ENCODE measurements at places on chromosomes 6 and 20.

GRCh38 chr6:112288475-112288874, 34.1 kb upstream of the LAMA4 start:
- no peak for DNase-seq

DNA sequence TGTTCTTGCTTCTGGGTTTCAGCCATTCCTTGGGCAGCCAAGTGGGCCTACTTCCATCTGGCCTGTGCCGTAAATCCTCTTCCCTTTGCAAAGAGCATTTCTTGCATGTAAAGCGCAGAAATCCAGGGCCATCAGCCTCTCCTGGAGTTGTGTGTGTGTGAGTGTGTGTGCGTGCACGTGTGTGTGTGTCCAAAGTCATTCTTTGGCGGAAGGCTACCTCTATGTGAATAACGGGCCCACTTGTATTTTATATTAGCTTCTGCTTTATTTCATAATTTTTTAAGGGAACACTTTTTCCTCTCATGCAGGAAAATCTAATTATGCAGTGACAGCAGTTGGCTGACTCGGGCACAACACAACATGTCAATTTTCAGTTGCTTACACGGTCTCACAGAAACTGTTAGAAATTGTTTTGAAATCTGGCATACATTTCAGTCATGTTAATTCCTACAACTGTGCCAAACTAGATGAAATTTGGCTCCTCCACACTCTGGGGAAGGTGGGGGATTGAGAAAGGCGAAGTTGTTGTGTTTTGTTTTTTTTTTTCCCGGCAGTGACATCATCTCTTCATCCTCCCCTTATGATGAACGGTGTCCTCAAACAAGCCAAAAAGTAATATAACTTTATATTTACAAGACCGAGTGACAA, 223.7 kb upstream of the TSHZ2 start:
- no peak for DNase-seq

DNA sequence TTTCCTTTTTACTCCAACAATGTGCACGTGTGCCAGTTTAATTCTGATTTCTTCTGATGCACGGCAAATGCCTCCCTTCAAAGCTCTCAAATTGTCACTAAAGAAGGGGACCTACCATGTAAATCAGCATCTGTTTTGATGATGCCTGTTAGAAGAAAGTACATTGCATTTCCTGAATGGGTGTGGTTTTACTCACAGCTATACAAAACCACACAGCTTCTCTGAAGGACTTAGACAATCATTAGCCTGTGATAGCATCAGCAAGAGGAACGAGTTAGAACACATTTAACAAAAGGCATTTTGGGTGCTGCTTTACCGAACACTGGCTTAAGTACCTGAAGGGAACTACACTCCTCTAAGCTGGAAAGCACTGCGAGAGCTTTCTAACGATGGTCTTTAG, 109.4 kb downstream of the ATXN1 start:
- DNase-seq, result no peak

DNA sequence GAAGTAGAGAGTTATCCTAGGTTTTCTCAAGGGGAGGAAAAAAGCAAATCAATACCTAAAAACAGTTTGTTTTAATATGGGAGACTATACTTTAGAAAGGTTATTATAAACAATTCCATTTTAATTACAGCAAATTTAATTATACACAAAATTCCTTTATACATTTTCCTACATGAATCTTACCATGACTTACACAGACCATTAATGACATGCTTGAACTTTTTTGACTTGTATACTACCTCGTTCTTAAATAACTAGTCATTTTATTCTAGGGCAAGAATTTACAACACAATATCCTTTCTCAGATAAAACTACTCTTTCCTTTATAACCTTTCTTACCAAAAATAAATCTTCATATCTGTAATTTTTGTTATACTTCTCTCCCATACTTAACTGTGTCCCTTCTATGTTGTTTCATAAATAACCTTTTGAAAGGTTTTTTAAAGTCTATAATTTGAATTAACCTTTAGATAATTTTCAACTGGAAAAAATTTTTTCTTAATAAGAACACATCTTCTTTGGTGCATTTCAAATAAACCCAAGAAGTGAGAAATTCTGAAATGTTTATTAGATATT, 729.4 kb downstream of the TENT5A start:
- no peak for DNase-seq

- DNase-seq, result no peak
These were observed 156.1 kb downstream of the TRIM27 start for GRCh38 chr6:28767691-28768090.

- no peak for DNase-seq
These were observed 62.4 kb downstream of the DTD1 start for GRCh38 chr20:18650224-18650623.

DNA sequence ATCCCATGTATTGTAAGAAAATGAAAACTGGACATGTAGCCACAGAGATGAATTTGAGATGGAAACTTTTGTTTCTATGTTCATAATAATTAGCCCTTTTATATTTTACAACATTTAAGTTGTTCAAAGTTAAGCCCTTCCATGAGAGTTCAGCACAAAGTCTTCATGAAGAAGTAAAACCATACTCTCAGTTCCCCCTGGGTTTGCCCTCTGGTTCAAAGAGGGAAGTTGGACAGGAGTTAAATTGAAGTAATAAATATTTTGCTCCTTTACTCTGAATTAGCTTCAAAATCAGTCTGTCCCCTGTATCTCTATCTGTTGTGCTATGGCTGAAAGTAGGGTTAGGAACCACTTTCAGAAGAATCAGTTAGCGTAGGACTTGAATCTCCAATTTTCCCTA, 31.1 kb downstream of the PHACTR2 start:
- no peak for DNase-seq

DNA sequence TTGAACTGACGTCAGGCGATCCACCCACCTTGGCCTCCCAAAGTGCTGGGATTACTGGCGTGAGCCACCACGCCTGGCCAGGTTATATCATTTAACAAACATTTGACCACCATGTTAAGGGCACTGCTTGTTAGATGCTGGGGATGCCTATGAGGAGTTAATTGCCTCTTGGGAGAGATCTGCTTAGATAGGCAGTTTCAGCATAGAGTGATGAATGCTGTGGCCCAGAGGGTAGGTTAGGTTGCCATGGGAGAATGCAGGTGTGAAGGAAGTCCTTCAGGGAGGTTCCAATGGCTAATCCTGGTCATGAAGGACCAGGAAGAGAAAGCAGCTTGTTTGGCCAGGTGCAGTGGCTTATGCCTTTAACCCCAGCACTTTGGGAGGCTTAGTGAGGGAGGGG, 17.0 kb downstream of the PHF20 start:
- no peak for DNase-seq

DNA sequence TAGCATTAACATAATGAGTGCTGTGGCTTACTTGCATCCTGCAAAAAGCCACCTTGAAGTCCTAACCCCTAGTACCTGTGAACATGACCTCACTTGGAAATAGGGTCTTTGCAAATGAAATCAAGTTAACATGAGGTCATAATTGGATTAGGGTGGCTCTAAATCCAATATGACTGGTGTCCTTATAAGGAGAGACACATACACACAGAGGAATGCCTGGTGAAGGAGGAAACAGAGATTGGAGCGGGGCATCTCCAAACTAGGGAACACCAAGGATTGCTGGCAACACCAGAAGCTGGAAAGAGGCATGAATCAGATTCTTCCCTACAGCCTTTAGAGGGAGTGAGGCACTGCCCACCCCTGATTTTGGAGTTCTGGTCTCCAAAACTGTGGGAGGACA, 17.6 kb upstream of the RPS6KA2 start:
- no peak for DNase-seq

DNA sequence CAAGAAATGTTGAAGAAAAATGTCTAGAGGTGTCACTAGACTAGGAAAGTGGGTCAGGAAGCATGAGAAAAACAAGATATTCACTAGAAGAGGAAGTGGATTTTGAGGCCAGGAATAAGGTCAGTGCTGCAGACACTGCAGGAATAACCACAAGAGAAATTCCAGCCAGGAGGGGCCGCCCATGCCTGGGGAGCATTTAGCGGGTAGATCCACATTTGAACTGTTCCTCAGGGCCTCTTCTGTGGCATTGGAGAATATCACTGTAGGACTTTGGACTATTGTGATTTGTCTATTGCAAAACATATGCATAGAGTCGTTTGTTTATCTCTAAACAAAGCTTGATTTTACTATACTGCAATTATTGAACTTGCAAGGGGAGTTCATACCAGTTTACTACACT, 49.6 kb upstream of the CCDC28A start:
- no peak for DNase-seq

- DNase-seq, result no peak
These were observed 18.0 kb downstream of the SCAF8 start for GRCh38 chr6:154751011-154751800.

- no peak for DNase-seq
These were observed 274.1 kb upstream of the MAP3K7 start for GRCh38 chr6:90860822-90861601.

- DNase-seq, result no peak
These were observed 80.8 kb downstream of the RCAN2 start for GRCh38 chr6:46410334-46410953.

- no peak for DNase-seq
These were observed 41.8 kb downstream of the ATXN1 start for GRCh38 chr6:16719488-16719887.

GRCh38 chr20:25338112-25339023, 52.3 kb downstream of the ABHD12 start:
- no peak for DNase-seq

GRCh38 chr6:114714836-114715507, 372.1 kb upstream of the HS3ST5 start:
- no peak for DNase-seq

DNA sequence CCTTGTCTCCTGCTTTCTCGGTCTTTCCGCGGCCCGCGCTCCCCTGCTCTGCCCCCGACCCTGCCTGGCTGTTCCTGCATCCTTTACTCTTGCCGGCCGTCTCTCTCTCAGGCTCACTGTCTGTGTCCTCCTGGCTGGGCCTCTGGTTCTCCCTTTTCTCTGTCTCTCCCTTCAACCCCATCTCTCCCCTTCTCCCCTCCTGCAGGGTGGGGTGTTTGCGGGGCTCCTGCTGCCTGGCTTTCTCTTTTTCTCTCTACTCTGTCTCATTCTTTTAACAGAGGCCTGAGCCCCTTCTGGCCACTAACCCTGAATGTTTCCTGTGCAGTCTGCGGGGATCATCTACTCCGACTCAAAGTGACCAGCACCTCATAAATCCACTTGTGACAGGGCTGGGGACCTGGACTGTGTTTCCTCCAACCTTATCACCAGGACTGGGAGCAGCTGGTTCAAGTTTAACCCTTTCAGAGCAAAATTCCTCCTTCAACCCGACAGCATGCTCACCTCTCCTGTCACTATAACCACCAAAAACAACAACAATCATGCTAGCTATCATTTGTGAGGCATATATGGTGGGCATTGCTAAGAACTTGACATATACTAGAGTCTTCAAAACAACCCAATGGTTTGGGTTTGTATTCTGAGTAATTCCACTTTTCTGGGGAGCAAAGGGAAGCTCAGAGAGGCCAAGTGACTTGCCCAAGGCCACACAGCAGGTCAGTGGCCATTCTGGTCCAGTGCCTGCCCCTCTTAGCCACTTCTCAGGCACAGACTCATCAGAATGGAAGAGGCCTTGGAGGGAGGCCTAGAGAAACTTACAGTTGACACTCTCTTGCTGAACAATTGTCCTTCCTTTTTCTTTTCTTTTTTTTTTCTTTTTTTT, 811 bp upstream of the RSPO4 start:
- DNase-seq, result no peak

- DNase-seq, result no peak
These were observed 85.8 kb downstream of the PLCG1 start for GRCh38 chr20:41223112-41223511.

GRCh38 chr20:29326376-29327070, 1930.9 kb upstream of the DEFB115 start:
- DNase-seq, result no peak

DNA sequence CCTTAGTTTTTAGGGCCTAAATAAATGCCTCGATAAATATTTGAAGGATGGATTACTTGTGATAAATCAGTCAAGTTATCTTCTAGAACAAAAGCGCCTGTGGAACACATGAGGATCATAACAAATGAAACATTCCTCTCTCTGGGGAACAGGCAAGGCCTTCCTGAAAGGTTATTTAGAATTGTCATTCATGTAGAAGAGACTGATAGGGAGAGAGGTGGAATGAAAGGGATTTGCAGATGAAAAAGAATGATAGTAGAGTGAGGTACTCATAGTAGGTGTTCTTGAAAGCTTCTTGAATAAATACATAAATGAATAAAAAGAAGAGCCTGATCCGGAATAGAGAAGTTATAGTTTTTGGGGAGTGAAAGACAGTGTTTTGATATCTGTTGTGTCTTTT, 30.5 kb downstream of the TSPYL4 start:
- no peak for DNase-seq

- DNase-seq, result no peak
These were observed 14.2 kb upstream of the FAM8A1 start for GRCh38 chr6:17585766-17586490.

DNA sequence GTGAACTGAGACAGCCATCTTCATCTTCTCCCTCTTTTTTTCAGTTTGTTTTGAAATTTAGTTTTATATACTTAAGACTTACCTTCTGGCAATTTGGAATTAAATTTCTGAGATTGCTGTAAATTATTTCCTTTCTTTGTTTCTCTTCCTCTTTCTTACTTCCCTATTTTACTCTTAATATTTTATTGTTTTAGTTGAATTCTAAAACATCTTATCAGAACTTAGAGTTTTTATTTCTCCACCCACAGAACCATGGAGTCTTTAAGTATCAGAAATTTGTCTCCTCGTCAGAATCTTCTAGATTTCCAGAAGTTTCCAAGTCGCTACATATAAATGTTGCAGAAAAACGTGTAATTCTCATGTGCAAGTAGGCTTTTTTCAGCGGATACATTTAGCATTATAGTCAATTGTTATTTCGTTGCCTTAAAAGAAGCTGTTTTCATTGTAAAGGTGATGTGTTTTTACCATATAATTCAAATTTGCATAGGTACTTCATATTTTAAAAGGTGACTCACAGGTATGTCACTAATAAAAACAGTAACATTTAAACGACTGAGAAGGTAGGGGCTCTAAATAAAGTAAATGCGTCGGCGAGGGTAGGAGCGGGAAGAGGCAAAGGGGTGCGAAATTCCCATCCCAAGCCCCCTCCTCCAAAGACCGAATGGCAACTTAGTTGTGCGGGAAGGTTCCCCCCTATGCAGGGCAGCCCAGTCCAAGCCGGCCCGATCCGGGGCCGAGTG, 866 bp upstream of the MYO6 start:
- DNase-seq, result no peak

- no peak for DNase-seq
These were observed 43.7 kb downstream of the TMEM200A start for GRCh38 chr6:130409418-130410100.
